ENCODE measurements at places on chromosomes 12 and 14.
A peak's percentile ranks its signal among the peaks of the same experiment; 100 is the strongest.

DNA sequence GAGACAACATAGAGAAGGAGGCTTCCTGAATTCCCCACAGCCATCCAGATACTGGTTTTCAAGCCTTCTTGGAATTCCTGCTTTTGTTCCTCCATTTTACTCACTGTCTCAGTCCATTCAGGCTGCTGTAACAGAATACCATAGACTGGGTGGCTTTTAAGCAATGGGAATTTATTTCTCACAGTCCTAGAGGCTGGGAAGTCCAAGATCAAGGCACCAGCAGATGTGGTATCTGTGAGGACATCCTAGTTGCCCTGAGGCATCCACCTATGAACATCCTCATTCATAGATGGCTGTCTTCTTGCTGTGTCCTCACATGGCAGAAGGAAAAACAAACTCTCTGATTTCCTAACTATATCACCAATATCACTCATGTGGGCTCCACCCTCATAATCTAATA is 374.9 kb downstream of the FUT8 start:
- no peak for DNase-seq

DNA sequence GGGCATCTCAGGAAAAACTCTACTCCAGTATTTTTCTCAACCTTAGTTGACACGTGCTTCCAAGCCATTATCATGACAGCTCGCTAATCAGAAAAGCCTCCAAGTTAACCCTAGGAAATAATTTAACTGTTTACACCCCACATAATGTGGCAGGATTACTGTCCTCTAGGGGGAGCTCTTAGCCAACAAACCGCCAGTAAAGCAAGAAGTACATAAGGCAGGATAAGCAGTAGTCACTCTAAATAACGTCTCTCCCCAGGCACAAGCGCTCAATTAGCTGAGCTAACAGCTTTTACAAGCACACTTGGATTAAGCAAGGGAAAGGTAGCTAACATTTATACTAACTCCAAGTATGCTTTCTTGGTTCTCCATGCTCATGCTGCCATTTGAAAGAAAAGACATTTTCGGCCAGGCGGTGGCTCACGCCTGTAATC is 22.8 kb downstream of the APOBEC1 start:
- peak; percentile 65 for DNase-seq

DNA sequence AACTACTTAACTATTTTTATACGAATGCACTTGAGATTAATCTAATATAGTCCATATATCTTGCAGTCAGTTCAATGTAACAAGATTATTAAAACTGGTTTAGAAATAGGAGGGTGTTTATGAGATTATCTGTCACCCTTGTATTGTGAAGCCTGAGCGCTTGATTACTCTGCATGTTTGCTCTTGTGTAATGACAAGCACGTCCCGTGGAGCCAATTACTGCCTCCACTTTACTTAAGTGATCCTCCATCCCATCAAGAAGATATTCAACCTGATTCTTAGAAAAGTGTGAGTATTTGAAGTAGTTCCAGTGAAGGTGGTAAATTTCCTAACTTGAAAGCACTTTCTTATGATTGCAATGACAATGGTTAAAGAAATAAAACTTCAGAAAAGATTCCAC is 415.2 kb upstream of the GARIN6 start:
- no peak for DNase-seq

- no peak for DNase-seq
These were observed 71.3 kb downstream of the FBXL14 start for GRCh38 chr12:1523046-1523445.

DNA sequence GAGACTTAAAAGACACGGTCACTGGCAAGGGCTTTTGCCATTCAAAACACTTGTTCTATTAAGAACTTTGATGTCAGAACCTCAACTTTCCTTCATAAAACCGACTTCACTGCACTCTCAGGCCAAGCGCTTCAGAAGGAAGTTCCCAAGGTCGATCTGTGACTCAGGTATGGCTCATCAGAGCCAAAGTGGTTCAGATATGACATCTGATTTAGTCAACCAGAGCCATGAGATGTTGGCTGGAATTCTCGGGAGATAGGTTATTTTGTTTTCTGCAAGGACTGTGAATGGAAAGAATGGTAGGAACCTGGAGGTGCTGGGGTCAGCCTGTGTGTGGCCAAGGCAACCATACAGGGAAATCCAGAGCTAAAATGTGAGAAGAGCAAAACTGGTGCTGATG is 445.6 kb downstream of the GLT1D1 start:
- DNase-seq: no peak

DNA sequence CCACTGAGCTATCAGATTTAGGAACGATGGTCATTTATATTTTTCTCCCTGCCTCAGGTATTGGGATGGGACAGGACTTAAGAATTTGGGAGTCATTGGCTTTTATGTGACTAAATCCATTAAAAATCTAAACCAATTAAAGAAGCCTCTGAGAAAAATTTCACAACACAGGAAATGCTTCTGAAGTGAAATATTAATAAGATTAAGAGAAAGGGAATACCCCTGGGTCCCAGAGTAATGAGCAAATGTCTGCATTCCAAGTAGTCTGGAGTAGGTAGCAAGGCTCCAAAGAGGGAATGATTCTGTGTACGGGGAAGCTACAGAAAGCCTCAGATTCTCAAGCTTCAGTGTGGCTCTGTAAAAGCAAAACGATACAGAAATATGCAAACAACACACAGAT is 707 bp upstream of the MED6 start:
- DNase-seq: peak; percentile 2
